ENCODE measurements at places on chromosomes 12 and 14.

DNA sequence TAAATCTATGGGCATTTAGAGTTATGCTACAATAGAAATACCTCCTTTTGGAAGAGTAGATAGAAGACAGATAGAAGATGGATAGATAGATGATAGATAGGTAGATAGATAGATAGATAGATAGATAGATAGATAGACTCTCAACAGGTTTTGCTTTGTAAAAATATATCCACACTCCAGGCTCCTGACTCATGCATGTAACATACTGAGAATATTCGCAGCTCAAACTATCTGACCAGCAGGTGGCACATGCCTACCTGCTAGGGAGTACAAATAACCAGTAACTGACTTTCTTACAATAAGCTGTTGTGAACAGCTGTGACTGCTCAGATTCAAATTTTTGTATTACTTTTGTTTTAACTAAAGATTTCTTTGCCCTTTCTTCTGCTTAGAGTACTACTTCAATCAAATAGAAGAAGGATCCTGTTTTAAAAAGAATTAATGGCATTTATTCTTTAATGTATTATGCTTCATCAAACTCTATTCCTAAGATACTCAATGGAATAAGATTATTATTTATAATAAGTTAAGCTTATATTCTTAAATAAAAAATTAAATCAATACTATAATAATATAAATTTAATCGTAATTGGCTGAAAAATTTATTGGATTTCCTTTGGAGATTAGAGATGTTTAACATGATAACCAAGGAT, 15.8 kb upstream of the CPNE8 start:
- no peak for DNase-seq

- no peak for DNase-seq
Measured at GRCh38 chr12:67740711-67741110, 92.2 kb downstream of the DYRK2 start.

DNA sequence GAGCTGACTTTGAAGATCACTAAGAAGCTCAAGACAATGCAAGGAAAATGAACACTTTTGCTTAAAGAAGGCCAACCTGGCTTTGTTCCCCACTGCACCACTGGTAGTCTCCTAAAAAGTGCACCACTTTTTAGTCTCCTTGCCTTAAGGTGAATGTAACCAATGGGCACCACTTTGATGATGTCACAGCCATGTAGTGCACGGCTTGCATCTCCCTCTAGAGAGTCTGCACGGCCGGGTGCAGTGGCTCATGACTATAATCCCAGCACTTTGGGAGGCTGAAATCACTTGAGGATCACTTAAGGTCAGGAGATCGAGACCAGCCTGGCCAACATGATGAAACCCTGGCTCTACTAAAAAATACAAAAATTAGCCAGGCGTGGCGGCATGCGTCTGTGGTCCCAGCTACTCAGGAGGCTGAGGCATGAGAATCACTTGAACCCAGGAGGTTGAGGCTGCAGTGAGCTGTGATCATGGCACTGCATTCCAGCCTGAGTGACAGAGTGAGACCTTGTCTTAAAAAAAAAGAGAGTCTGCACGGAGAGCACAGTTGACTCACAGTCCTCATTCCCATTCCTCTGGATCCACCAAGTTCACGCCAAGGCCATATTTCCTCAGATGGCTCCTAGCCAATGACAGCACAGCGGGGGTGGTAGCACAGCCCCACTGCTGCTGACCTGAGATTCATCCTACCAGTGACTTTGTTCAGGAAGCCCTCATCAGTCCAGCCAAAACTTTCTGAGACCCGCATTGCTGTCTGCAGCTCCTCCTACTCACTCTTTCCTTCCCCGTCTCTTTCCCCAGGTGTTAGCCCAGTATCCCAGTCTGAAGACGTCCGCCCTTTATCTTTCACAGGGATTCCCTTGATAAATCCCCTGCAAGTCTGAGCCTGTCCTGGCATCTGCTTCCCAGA, 16.5 kb upstream of the IFT81 start:
- DNase-seq: no peak

GRCh38 chr14:104283197-104284106, 145.1 kb downstream of the KIF26A start:
- DNase-seq: no peak

DNA sequence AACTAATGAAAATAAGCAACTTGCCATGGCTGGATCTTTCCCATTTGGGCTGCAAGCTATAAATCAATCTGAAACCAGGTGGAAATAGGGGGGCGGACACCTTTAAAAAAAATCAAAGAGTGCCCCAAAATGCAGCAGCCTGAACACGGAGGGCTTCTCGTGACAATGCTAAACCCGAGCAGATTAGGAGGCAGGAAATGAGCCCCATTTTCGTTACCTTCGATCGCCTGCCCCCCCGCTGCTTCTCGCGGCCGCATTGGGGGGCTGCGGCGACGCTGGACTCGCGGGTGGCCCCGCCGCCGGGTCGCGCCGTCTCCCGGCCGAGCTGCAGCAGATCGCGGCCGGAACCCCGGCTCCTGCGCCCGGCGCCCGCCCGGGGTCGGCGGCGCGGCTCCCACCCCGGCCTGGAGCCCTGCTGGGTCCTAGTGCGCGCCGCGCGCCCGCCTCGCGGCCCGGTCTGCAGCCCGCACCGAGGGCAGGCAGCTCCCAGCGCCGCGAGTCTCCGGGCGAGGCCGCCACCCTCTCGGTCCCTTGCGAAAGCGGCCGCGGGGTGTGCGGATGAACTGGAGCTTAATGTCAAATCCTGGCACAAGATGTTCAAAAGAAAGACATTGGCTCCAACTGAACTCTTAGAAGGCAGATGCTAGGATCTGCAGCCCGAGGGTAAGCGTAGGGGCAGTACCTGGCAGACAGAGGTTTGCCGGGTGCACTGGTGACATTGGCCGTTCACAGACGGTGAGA, 201.9 kb upstream of the FOXN3 start:
- peak; percentile 75 for DNase-seq

Measured in midbrain (tissue), 1 donor.